ENCODE measurements at places on chromosomes 16 and 17.

DNA sequence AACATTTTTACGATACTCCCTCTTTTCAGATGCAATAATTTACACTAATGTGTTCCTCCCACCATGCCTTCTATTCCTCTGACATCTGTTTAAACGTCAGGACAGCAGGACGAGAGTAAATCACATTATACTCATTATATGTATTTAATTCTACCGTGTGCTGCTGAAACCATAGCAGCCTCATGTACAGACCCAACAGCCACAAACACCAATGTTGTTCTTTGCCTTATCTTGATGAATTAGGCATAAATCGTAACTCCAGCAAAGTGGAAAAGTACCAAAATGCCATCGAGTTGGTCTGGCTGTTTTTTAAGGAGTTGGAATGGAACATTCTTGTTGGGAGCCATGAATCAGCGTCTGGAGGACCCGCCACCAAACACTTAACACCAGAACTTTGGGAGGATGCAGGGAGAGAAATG, 82.9 kb upstream of the FOXF1 start:
- DNase-seq = no peak

DNA sequence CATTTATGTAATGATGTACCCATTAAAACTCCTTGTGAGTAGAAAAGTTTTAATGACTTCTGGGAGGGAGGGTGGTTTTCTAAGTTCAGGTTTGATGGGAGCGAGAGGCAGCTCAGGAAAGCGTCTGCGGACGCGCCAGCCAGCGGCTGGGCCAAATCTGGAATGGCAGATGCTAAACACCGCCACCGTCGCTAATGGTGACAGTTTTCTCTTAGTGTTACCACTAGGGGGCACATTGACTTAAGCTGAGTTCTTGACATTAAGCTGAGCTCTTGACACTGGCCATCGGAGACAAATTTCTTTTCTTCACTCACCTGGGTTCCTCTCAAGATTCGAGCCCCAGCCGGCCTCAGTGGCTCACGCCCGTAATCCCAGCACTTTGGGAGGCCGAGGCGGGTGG, 6.7 kb downstream of the TRPV1 start:
- DNase-seq = no peak

DNA sequence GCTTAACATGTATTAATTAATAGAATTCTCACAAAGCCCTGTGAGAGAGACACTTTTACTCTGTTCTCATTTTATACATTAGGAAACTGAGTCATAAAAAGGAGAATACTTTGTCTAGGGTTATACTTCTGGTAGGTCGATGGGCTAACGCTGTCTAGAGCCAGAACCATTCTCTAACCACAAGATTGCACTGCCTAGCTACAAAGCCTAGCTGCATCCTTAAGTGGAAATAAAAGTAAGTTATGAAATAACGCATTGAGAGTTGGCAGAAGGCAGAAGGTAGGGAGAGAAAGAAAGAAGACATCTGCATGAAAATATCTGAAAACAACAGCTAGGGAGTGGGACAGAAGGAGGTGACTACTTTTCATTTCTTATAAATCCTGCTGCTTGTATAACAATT, 33.2 kb downstream of the IRX6 start:
- DNase-seq = no peak

GRCh38 chr17:80254396-80255251, 6.0 kb upstream of the RNF213 start:
- no peak for DNase-seq

GRCh38 chr16:58124601-58124915, 4.6 kb downstream of the CFAP20 start:
- DNase-seq = no peak

DNA sequence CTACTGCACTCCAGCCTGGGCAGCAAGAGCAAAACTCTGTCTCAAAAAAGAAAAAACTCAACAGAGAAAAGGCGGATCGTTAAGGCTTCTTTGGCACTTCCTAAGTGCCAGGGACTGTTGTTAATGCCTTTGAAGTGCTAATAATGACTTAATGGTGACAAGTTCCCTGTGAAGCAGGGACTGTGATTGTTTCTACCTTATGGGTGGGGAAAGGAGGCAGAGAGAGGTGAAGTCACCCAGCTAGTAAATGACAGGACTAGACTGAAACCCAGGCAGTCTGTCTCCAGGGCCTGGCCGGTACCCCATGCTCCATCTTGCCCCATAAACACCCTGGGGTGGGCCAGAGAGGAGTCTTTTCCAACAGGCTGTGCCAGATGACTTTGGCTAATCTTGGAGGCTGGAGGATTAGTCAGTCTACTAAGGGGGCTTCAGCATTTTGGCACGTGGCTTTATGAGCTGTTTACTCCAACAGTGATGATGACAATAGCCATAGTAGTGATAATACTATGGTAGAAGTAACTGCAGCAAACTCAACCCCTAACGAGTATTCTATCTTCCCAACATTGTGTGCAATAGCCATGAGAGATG, 26.9 kb downstream of the ABCC1 start:
- DNase-seq = no peak

DNA sequence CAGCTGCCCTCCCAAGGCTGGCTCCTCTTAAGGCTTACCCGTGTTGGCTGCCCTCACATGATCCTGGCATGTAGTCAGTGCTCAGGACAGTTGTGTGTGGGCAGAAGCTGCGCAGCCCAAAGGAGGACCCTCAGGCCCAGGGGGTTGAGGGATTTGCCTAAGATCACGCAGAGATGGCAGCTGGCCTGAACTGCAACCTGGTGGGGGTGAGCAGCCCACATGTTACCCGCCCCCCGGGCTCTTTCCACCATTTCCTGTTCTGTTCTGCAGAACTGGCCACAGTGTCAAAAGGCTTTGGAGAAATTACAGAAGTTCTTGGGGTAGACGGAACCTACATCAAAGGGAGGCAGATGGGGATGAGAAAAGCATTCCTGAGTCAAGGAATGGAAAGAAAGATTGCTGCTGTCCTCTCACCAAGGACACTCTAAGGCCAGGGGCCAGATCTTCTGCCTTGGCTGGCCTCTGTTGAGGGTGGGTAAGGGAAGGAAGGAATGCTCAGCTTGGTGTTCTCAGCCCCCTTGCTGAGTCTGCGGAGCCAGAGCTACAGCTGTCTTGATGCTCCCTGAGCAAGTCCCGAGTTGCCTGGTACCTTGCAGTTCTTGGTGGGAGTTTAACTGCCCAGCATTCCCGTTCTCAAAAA, 53.0 kb downstream of the EPN2 start:
- DNase-seq = no peak

GRCh38 chr16:66695935-66696668, 441 bp downstream of the CMTM4 start:
- peak; percentile 37 for DNase-seq

- no peak for DNase-seq
Observed at GRCh38 chr17:79213305-79213704, 138.7 kb downstream of the ENGASE start.

GRCh38 chr17:64527914-64528313, 21.1 kb downstream of the CEP95 start:
- no peak for DNase-seq

DNA sequence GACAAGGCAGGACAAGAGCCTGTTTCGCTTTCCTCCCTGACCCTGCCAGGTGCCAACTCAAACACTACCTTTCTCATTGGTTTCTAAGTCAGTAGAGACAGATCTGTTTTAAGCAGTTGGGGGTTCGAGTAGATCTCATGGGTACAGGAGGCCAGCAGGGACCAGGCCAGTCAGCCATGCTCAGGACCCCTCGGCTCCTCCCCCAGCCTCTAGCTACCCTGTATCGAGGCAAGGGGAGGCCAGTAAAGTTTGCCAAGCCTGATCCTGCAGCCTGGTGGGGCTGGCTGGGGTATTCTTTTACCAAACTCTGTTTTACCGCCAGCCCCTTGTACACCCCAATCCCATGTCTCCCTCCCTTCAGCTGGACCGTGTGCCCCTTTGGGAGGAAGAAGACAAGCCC, 26.6 kb downstream of the OR1D5 start:
- DNase-seq = no peak

DNA sequence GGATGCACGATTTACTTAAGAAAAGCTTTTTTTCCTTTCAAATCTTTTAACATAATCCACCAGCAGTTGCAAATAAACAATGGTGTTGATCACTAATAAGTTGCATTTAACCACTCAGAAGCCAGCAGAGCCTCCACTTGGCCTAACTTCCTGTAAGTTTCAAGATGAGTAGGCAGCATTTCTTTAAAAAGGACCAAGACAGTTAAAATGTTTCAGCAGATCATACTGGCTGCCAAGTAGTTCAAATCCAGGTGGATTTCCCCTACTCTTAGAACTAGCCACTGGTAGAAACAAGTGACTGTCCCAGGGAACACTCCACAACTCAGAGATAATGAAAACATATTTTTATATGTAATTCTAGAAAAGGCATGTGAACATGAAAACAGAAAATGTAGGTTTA, 17.0 kb upstream of the RFFL start:
- DNase-seq = no peak

DNA sequence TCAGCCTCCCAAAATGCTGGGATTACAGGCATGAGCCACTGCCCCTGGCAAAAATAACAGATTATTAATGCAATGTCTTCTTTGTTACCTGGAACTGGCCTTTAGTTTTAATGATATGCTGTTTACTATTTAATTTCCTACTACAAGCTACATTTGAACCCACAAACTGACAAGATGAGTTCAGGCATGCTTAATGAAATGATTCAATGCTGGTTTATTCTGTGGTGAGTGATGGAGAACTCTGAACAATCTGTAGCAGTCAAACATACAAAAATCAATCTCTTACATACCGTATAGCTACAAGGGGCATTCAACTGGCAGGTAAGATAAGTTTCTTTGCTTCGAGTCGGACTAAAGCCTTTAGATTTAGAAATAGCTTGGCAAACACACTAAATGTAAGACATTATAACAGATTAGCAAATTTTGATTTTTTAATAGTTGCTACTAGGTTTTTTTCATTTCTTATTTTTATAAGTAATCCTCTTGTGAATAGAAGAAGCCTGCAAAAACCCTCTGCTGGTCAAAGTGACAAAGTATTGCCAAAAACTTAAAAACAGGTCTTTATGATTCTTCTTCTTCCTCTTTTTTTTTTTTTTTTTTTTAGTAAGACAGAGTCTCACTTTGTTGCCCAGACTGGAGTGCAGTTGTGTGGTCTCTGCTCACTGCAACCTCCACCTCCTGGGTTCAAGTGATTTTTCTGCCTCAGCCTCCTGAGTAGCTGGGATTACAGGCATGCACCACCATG, 138.5 kb downstream of the SSH2 start:
- DNase-seq = no peak

- no peak for DNase-seq
Observed at GRCh38 chr16:11312718-11313492, 31.8 kb upstream of the PRM1 start.

- DNase-seq = no peak
Observed at GRCh38 chr16:61105544-61105943, 930.7 kb downstream of the CDH8 start.

GRCh38 chr17:42476411-42476810, 17.7 kb downstream of the ATP6V0A1 start:
- no peak for DNase-seq

DNA sequence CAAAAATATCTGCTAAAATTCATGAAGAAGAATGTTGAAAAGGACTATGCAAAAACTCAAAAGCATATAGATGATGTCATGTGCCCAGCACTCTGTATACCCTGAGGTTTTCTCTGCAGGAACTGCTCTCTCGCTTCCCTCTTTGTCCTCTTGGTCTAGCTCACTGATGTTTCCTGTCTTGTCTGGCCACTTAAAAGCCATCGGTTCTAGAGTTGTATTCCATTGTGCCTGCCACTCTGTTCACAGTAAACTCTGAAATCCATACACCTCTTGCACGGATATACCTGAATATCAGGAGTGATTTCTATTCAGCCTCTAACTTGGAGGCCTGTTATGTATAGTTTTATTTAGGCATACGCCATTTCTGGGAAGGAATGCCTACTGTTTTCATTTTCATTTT, 101.0 kb upstream of the CNTNAP4 start:
- DNase-seq = no peak

DNA sequence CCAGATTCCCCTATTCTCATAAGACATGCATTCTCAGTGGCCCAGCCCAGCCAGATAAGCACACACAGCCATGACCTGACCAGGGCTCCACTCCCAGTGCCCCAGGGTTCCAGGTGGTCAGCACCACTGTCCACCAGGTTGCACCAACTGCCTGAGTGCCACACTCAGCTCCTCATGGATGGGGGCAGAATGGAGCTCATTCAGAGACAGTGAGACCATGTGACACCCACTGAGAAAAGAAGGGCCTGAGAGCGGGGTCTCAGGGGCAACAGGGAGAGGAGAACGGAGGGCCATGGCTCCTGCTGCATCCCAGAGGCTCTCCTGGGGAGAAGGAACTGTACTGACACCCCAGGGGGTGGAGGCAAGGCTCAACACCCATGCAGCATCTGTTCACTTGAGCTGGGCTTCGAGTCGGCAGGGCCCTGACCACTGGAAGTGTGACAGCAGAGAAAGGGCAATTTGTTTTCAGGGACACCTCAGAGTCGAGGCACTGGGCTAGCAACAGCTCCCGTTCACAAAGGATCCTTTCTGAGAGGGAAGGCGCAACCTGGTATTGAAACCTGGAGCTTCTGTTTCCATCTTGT, 18.7 kb upstream of the SLC38A8 start:
- no peak for DNase-seq

- DNase-seq = peak; percentile 24
Observed at GRCh38 chr17:80986816-80987475, 4.7 kb upstream of the CHMP6 start.

GRCh38 chr16:717450-718245, 2.7 kb downstream of the METRN start:
- DNase-seq = no peak

DNA sequence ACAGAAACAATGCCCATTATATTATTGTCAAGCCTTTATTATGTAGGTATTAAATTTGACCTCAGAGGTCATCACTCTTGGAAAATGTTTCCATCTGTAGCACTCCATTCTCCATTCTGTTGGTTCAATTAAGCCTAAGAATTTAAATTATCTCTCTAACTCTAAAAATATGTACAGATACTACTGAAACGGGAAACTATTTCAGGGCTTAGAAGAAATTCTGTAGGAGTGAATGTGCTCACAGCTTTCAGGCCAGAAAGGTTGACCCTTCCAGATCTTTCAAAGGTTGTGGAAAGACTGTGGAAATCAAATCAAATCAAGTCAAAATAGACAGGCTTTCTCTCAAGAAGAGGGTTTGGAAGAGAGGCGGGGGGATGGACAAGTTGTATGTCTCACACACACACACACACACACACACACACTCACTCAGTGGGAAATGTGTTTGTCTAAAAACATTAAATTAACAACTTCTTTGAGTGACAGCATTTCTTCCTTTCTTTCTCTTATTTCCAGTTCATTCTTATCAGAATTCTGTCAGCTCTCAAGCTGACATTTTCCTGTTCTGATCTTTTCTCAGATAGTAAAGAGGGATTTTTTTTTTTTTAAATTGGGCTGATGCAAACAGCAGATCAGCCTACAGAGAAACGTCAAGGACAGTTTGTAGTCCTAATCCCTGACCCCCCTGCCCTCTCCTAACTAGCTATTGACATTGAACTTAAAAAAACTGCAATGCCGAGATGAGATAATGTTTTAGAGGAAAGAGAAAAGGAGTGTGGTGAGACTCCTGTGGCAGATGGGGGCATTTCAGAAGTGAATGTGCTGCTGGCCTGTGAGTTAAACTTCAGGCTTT, 139.0 kb upstream of the ZFHX3 start:
- no peak for DNase-seq
